Mucosa of gallbladder (tissue), 1 donor: ENCODE measurements at places on chromosomes 12 and 14. TPM values are rescaled to one million over a fixed set of nuclear protein-coding genes. Genes with fewer than 3 reads are reported as not detected.

Gene VDR
- 33.8 TPM for total RNA-seq

- DNase-seq = no peak
Observed at GRCh38 chr14:39276005-39276404, 42.3 kb downstream of the MIA2 start.

GRCh38 chr14:103624860-103625259 lies 4.2 kb upstream of the KLC1 start:
- peak; percentile 43 for DNase-seq

DNA sequence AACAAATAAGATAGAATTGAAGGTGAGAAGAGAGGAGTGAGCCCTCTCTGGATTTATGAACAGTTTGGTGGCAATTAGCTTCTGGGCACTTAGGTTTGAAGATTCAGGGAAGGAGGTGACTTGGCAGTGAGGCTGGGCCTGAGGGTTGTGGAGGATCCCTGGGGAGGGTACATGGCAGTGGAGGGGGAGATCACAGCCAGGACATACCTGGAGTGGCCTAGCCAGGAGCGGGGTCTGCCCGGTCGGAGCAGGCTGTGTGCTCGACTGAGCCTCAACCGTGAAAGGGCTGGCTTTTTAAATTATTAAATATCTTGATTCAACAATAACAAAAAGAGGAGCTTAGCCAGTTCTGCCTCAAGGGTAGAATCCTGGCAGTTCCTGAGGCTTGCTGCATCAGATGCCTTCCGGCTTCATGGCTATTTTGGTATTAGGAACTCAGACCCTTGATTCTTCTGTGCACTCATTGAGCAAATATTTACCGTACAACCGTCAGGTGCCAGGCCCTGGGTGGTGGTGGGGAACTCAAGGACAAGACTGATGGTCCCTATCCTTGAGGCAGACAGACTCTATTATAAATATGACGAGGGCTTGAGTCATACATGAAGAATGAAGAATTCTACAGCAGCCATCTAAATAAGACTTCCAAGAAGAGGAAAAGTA lies 73.4 kb downstream of the SPTB start:
- DNase-seq = peak; percentile 48

Gene RNASE3
- 0.52 TPM for total RNA-seq

- DNase-seq = no peak
Observed at GRCh38 chr12:28409892-28410291, 219.6 kb downstream of the CCDC91 start.

DNA sequence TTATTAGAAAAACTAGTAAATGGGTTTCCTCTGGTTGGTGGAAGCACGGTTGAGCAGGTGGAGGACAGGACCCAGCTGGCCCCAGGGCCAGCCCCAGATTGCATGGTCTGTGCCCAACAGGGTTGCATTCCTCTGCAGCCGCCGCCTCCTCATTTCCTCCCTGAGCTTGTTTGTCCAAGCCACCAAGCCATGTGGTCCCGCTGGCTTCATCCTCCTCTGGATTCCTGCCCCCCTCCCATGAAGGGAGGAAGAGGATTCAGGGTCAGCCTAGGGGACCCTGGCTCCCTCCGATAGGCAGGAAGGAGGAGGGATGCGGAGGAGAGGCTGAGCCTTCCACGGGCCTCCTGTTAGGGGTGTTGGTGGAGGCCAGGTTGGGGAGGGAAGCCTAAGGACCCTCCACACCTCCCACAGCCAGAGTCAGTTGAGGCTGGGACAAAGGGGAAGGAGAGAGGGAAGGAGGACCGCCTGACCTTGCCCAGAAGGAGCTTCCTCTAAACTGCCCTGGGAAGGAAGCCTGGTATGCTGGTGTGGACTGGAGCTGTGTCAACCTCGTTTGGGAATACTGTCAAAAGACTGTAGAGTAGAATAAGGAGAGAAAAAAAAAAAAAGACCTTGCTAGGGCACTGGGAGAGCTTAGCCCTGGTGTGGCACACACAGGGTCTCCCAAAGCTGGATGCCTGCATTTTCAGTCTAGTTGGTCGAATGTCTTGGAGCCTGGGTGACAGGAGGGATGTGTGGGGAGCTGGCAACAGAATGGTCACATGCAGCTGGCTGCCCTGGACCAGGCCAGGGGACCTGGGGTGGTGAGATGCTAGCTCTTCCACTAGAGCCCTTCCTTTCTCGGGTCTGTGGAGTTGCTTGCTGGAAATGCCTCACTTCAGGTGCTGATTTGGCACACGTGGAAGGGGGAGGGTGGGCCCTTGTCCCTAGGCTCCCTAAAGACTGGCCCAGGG lies 42.4 kb downstream of the PLEKHG3 start:
- DNase-seq = no peak

Gene C12orf42
- total RNA-seq = not detected

DNA sequence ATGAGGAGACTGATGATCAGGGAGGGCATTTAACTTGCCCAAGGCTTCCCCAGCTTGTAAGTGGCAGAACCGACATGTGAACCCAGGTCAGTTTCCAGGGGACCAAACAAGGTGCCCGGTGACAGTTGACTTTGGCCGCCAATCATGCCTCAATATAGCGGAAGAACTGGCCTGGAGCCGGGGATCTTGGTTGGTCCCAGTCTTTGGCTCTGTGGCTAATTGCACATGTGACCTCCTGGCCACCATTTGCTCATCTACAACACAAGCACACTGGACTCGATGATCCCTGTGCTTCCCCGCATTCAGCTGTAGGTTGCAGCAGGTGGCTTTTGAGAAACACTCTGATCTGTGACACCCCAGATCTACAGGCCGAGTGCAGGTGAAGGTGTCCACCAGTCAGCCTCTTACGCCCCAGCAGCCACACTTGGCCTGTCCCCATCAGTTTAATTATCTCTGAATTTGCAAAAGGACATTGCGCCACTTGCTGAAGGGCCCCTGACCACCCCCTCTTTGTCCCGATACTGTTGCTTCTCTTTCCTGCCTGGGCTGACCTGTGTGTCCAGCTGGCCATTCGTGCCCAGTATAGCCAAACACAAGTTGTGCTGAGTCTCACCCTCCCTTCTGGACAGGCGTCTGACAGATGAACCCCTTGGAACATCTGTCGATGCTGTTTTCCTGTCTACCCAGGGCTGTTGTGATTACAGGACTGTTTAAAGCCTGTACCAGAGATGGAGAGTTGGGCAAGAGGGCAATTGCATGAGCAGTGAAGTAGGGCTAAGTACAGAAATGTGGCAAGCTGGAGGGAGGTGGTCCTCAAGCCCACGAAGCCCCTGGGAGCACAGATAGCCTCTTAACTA lies 14.1 kb downstream of the ACACB start:
- no peak for DNase-seq

DNA sequence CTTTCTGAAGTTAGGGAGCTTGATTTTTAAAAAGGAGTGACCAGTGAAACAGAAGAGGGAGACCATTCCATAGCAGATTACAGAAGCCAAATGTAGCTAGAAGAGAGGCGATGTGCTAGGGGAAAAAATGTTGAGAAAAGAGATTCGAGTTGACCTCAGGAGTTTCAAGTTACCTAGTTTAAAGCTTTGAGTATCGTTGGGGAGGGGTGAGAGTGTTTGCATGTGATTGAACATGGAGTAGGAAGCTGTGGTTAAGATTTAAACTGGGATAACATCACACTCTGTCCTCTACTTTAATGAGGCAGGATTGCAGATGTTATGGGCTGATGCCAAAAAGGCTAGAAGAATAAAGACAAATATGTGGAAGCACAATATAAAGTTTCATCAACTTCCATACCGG lies 3.7 kb downstream of the LETMD1 start:
- no peak for DNase-seq

GRCh38 chr14:74913986-74914573 lies 9.0 kb downstream of the RPS6KL1 start:
- DNase-seq = peak; percentile 72

DNA sequence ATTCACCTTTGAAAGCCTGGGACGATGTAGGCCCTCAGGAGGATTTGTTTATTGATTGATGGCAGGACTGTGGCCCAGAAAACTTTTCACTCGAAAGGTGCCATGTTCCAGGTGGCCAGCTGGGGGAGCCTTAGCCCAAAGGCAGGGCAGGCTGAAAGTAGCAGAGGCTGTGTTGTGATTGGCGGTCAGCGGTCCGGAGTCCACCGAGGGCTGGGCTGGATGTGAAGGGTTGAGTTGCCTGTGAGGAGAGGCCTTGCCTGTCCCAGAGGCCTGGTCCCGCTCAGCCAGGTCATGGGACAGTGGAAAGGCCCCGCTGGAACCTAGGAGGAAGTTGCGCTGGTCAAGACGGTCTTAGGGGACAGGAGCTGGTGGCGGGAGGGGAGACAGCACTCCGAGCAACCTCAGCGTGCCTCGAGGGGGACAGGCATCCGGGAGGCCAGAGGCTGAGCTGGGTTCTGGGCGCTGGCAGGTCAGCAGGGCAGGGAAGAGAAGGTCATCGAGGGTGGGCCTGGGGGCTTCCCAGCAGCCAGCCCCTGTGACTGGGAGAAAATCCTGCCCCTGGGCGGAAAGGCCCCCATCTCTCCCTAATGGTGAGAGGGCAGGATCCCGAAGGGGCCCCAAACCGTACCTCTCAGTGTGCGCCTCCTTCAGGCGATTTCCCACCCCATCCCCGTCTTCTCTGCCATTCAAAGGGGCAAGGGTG lies 26.3 kb downstream of the CMA1 start:
- peak; percentile 62 for DNase-seq

GRCh38 chr12:77357655-77358054 lies 292.3 kb upstream of the E2F7 start:
- DNase-seq = no peak

DNA sequence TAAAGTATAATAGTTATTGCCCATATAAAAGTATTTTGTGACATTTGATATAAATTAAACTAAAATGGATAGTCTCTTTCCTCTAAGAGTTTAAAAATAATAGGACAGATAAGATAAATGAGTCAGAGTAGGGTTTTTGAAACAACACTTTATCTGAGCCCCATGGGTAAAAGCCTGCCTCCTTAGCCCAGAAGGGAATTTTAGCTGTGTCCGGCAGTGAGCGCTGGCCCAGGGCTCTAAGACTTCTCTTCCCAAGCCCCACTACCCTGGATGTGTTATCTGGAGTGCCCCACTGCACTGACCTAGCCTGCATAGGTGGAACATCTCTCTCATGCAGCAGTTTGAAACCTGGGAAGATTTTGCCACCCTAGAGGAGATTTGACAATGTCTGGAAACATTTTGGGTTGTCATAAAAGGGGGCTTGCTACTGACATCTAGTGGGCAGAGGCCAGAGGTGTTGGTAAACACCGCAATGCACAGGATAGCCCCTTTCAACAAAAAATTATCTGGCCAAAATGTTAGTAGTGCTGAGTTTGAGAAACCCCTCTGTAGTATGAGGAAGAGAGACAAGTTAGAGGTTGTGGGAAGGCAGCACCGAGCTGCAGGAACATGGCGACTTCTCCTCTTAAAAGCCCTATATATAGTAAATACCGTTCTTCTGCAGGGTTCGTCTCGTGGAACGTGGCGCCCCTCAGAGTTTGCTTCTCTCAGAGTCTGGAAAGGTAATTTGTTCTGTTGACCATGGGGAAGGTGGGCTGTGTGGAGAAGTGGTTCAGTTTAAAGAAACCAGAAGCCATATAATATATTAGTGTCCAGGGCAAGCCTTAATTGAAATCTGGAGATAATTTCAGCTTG lies 29.3 kb upstream of the ATF1 start:
- no peak for DNase-seq

DNA sequence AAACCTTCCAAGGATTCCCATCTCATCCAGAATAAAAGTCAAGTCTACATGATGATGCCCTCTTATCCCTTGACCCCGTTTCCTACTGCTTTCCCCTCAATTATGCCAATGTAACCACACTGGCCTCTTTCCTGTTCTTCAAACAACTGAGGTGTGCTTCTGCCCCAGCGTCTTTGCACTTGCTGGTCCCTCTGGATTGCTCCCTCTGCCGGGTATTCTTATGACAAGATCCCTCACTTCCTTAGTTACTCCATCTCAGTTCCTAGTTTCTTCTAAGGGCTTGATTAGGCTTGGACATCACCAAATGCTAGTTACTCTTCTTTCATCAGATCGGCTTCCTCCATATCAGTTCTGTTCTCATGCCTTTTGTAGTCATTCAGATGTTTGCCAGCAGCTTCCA lies 32.7 kb upstream of the PELI2 start:
- no peak for DNase-seq

- peak; percentile 37 for DNase-seq
Observed at GRCh38 chr12:17588968-17589367, 501.0 kb downstream of the RERGL start.

Gene CFL2
- 64.3 TPM for total RNA-seq

Gene CCDC175
- 0.58 TPM for total RNA-seq

Gene LMNTD1
- total RNA-seq = not detected

DNA sequence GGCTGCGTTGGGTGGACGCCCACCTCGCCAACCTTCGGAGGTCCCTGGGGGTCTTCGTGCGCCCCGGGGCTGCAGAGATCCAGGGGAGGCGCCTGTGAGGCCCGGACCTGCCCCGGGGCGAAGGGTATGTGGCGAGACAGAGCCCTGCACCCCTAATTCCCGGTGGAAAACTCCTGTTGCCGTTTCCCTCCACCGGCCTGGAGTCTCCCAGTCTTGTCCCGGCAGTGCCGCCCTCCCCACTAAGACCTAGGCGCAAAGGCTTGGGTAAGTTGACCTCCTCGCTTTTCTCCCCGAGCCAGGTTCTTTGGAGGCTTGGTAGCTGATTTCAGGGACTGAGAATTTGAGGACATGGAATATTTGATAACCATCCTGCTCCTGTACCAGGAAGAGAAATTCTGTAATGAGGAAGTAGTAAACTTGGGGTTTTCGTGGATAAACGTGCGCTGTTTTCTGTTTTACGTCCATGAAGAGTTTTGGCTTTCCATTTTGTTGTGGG lies 530 bp downstream of the APAF1 start:
- peak; percentile 19 for DNase-seq

Gene RPS6KA5
- total RNA-seq = 7.1 TPM

Gene TMEM132D
- not detected for total RNA-seq

Gene CCDC38
- not detected for total RNA-seq

- DNase-seq = no peak
Observed at GRCh38 chr12:64044191-64044590, 177.9 kb downstream of the KICS2 start.

Gene SPTB
- 3.1 TPM for total RNA-seq

DNA sequence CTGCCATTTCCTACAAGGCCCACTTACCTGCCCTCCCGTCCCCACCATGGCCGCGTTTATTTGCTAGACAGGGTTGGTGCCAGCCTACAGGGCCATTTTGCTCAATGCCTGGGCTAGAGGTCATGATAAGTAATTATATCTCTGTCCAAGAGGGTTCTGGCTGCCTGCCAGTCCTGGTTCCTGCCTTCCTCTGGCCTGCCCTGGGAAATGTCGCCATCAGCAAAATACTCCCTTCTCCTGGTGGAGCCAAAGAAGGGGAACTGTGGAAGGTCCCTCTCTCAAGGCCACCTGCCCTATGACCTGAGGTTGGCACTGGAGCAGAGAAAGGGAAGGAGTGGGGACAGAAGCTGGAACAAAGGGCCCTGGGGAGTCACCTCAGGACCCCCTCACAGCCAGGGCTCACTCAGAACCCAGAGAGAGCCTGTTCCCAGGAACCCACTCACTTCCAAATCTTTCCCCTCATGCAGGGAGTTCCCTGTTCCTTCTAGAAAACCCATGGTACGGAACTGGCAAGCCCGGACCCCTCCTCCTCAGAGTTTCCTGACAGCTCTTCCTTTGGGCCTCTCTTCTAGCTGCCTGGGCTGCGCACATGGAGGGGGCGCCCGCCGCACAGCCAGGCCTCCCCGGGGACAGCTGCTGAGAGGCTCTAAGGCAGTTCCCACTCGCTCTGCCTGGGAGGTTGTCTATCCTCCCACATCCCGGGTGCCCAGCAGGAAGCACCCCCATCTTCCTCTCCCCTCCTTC lies 280.5 kb downstream of the DPF3 start:
- peak; percentile 55 for DNase-seq

- no peak for DNase-seq
Observed at GRCh38 chr12:107302649-107303341, 209.4 kb upstream of the CRY1 start.
